Right forelimb (tissue), 1 donor: ENCODE measurements at places on chromosomes 2 and 18.

DNA sequence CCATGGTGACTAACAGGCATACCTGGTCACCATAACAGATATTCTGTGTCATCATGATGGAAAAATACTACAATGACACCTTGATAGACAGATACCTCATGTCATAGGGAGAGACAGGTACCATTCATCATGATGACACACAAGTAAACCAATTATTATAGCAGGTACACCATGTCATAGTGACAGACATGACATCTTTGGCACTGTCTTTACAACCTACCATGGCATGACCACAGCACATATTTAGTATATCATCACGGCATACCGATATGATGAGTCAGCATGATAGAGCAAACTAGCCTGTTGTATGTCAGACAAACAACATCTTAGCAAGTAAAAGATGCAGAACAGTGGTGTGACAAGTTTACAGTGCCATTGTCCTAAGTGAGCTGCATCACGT is 101.3 kb upstream of the KLHL29 start:
- no peak for DNase-seq

DNA sequence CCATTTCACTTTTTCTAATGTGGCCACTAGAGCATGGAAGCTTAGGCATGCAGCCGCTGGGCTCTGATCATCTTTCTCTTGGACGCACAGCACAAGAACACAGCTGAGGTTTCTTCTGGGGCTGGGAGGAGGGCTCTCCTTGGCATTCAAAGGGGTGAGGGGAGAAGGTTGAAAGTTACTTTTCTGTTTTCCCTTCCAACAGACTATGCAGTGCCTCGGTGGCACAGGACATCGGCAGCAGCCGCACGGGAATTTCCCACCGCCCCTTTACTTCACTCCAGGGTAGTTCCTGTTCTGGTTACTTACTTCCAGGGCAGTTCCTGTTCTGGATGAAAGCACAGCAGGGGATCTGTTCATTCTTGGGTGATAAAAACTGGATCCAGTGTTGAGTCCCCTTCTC is 18.9 kb upstream of the MAL start:
- no peak for DNase-seq

DNA sequence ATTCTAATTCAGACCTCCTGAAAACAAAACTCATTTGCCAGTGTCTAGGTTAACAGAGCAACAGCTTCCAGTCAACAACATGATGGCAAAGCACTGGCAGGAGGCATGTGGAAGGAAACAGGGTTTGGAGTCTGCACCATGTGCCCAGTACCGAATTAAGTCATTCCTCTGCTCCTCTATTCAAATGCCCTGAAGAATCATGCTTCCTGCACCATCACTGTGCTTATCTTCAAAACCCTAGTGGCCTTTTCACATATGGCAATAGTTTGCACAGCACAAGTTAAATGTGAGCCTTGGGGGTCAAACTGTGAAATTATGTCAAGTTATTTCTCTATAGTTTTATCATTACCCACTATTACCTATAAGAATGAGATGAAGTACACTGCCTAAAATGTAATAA is 75.4 kb upstream of the GRB14 start:
- DNase-seq = no peak

GRCh38 chr2:238331916-238332315 is 11.6 kb downstream of the TRAF3IP1 start:
- no peak for DNase-seq

DNA sequence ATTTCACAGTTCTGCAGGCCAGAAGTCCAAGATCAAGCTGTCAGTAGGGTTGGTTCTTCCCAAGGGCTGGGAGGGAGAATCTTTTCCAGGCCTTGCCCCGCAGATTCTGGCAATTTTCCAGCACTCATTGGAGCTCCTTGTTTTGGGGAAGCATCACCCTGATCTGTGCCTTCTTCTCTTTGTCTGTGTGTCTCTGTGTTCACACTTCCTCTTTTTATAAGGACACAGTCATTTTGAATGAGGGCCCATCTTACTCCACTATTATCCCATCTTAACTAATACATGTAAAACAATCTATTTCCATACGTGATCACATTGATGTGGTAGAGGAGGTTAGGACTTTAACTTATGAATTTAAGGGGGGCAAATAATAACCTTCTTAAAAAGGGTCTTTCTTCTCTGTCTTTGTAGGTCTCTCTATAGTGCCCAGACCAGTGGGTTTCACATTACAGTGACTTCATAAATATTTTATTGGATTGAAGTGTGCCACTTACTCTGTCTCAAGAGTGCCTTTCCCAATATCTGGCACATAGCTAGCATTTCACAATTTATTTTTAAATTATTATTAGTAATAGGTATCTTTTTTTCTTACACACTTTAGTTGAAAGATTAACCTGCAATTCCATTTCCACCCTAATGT is 68.9 kb upstream of the CBLN2 start:
- no peak for DNase-seq

DNA sequence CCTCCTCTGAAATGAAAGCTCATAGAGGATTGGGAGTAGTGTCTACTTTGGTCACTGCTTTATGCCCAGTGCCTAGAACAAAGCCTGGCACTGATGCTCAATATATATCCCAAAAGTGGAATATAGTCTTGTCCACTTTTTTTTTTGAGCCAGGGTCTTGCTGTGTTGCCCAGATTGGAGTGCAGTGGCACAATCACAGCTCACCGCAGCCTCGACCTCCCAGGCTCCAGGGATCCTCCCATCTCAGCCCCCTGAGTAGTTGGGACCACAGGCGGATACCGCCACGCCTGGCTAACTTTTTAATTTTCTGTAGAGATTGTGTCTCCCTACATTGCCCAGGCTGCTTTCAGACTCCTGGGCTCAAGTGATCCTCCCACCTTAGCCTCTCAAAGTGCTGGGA is 3.8 kb downstream of the FKBP7 start:
- DNase-seq = no peak

GRCh38 chr18:2811416-2811815 is 35.4 kb upstream of the EMILIN2 start:
- DNase-seq = no peak

DNA sequence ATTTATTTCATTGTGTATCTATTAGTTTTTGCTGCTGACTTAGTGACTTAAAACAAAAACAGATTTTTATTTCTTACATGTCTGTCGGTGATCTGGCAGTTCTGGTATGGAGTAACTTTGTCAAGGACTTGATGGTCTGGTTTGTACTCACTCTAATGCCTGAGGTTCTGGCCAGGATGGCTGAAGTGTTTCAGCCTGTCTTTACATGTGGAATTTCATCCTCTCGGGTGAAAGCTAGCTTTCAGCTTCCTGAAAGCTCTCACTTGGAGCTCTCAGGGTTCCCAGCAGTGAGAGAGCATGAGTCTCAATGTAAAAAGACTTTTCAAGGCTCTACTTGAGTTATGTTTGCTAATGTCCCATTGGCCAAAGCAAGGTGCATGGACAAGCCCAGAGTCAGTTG is 216.4 kb downstream of the NR4A2 start:
- DNase-seq = no peak

DNA sequence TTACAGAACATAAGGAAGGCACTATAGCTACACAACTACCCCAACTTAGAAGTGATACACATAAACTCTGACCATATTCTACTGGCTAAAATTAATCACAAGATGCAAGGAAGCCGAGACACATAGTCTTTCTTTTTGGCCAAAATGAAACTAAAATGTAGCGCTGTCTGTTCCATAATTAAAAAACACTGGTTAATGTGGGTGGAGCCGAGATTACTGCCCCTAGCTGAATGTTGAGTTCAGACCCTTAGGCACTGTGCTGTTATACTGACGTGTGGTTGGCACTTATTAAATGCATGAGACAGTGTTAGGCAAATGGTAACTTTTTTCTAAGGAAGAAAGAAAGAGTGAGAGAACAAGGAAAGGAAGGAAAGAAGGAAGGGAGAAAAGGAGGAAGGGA is 254.6 kb upstream of the RND3 start:
- no peak for DNase-seq

DNA sequence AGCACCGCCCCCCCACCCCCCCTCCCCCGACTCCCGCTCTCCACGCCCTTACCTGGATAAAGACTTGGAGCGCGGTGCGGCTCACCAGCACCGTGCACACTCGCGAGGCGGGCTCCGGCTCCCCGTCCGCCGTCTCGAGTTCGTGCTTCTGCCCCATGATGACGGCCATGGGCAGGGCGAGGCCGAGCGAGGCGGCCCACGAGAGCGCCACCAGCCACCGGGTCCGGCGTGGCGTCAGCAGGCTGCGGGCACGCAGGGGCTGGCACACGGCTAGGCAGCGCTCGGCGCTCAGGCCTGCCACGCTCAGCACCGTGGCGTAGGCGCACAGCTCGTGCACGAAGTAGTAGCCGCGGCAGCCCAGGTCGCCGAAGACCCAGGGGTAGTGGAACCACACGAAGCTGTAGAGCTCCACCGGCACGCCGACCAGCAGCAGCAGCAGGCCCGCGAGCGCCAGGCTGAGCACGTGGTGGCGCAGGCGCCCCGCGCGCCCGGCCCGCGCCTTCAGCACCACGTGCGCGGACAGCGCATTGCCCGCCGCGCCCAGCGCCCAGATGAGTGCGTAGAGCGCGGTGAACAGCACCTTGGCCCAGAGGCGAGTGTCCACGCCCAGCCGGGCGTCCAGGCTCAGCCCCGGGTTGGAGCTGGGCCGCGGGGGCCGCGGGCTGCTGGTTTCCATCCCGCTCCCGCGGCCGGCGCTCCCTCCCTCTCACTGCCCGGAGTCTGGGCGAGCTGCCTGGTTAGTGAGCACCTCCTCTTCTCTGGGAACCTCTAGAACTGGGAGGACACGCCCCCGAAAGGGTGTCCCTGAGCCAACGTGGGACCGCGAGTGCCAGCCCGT is at the start of gene NTSR2:
Gene NTSR2 (minus strand): TSS at position 742 of the 838 bp plus-strand sequence. CDS start 66 bp downstream, at position 676.
- DNase-seq = peak; percentile 85

- no peak for DNase-seq
Observed at GRCh38 chr18:76260941-76261472, 234.0 kb downstream of the ZNF516 start.

DNA sequence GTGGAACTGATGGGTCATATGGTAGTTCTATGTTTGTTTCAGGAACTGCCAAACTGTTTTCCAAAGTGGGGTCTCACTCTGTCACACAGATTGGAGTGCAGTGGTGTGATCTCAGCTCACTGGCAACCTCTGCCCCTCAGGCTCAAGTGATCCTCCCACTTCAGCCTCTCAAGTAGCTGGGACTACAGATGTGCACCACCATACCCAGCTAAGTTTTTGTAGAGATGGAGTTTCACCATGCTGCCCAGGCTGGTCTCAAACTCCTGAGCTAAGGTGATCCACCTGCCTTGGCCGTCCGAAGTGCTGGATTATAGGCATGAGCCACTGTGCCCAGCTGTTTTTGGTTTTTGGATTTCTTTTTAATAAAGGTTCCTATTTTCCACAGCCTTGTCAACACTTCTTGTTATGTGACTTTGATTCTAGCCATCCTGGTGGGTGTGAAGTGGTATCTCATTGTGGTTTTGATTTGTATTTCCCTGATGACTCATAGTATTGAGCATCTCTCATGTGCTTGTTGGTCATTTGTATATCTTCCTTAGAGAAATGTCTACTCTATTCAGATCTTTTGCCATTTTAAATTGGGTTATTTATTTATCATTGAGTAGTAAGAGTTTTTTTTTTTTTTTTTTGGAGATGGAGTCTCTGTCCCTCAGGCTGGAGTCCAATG is 22.8 kb downstream of the NPC1 start:
- DNase-seq = no peak

GRCh38 chr18:59705145-59705544 is 7.9 kb upstream of the CCBE1 start:
- DNase-seq = no peak

DNA sequence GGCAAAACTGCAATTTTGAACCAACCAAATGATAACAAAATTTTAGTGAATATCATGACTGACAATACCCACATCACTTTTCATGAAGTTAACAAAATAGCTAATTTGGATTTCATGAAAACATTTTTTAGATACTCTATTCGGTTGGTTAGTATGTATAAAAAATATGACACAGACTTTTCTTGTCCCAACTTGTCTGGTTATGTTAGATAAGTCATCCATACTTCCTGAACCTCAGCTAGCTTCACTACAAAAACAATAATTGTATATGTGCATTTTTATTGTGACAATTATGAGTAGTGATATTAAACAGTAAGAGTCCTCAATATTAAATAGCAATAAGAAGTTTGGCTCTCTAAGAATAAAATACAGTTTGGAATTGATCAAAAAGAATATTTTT is 408.1 kb upstream of the DSEL start:
- DNase-seq = no peak

- DNase-seq = peak; percentile 28
Observed at GRCh38 chr2:112701052-112701451, 19.8 kb upstream of the NT5DC4 start.

DNA sequence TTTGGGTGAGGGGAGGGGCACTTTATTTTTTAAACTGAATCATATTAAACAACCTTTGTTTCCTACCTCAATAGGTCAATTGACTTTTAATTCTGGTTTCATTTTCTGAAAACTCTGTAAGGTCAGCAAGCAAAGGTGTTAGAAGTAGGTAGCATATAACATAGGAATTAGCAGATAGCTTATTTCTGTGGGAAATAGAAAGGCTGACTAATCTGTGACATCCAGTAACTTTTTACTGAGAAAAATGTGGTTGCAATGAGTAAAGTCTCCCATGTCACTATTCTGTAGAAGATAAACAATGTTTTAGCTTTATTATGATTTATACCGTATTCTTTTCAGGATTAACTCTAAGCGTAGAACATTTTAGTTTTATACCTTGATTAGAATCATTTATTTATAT is 240.4 kb downstream of the PLCL1 start:
- DNase-seq = no peak

GRCh38 chr2:23510471-23510870 is 125.5 kb downstream of the KLHL29 start:
- DNase-seq = no peak

DNA sequence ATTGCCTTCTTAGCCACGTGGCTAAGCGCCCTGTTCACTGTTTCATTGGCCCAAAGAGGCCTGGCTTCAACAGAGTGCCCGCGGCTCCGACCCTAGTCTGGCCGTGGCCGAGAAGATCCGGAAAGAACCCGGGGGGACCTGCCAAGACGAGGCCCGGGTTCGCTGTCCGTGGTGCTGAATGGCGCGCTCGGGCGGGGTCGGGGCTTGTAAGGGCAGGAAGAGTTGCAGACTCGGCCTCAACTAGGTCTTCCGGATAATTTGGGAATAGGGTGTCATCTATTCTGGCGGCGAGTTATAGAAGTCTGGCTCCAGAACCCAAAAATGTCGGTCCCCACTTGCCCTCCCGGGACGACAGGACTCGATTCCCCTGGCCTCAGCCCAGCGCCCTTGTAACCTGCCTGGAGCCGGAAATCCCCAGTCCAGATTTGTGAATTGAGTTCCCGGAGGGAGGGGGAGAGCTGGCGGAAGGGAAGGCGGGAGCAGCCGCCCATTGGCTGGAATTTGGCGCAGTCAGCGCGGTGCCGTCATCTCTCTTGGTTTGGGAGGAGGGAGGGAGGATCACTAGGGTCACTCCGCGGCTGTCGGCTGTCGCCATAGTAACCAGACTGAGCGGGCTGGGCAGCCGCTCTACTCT is 3.5 kb downstream of the CDK5R2 start:
- peak; percentile 88 for DNase-seq

DNA sequence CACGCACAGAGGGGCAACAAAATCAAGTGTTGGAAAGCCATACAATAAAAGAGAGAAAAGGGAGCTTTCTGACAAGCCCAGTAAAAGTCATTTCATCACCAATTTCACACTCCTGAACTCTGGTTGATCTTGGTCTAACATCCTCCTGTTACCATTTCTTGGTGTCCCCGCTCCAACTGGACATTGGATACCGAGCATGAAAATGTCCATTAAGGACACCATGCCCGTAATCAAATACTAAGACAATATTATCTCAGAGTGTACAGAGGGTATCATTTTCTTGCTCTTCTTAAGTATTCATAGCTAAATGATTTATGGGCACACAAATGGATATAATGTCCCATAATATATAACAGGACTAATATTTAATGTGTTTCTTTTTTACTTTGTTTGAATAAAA is 218.9 kb downstream of the EPHA4 start:
- no peak for DNase-seq
